Osteocyte (in vitro differentiated cells): ENCODE measurements at places on chromosomes 11 and 22.

DNA sequence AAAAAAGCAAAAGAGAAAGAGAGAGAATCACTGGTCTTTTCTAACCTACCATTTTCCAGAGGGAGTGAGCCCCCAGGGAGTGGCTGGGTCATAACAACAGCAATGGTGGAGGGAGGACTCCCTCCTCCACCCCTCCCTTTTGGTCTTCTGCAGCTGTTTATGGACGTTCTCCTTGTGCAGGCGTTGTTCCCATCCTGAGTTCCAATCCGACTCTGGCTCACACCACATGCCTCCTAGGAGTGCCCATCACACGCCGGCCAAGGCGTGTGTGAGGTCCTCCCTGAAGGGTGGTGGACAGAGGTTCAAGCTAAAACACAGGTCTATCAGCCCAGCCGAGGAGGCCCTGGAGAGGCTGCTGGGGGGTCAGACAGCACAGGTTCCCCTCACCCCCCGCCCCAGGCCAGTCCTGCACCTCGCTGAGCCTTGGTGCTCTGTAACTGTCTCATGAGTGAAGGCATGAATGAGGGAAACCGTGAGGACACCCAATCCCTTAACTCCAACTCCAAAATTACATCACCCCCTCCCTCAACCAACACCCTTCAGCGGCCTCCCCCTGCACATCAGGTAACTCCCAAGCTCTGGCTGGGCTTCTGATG lies 29.4 kb downstream of the IFT27 start:
- peak; percentile 68 for DNase-seq

DNA sequence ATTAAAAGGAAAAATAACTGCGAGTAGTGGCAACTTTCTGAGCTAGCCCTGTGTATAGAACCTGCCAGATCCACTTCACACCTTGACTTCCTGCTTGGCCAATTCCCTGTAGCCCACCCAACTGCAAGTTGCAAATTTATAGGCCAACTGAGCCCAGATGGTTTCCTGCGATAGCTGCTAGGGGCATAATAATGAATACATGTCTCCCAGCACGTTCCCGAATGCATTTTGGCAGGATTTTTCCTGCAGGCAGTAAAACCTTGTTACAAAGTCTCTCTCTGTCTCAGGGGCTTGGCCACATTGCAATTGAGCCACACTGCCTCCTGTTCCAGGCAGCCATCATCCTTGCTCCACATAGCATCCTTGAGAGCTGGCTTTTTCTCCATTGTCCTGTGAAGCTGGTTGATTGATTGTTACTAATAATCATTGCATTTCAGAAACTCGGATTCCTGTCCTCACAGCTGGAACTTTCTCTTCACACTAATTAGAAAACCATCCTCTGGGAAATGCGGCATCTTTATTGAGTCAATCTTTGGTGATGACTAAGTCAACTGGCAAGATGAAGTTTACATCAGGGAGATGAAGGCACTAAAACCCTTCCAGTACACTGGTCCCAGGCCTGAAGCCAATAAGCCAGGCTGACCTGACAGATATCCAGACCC lies 18.6 kb upstream of the LMO2 start:
- DNase-seq = no peak

- DNase-seq = no peak
Measured at GRCh38 chr11:21475276-21475675, 717.6 kb upstream of the ANO5 start.

- no peak for DNase-seq
Measured at GRCh38 chr22:45934659-45935341, 42.2 kb downstream of the WNT7B start.

GRCh38 chr22:24873226-24873625 lies 67.2 kb downstream of the SGSM1 start:
- DNase-seq = no peak

DNA sequence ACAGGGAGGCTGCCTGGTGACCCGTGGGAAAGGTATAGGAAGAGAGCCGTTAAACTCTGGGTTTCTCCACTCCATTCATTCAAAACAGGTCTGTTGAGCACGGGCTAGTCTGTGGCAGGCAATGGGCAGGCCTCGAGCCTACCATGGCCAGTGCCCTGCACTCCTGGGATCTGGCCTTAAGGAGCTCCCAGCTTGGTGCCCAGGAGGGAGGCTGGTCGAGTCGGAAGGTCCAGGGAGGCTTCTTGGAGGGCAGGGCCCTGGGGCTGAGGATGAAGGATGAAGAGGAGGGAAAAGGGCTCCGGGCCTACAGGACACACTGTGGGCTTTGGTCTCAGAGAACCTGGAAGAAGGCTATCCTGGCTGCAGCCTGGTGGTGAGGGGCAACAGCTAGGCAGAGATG lies 41.9 kb upstream of the MN1 start:
- peak; percentile 71 for DNase-seq

- DNase-seq = no peak
Measured at GRCh38 chr22:45478108-45478771, 24.4 kb upstream of the FBLN1 start.

GRCh38 chr11:112751329-112751728 lies 209.9 kb upstream of the NCAM1 start:
- DNase-seq = no peak

GRCh38 chr11:85685125-85685819 lies 723 bp downstream of the CCDC89 start:
- no peak for DNase-seq

DNA sequence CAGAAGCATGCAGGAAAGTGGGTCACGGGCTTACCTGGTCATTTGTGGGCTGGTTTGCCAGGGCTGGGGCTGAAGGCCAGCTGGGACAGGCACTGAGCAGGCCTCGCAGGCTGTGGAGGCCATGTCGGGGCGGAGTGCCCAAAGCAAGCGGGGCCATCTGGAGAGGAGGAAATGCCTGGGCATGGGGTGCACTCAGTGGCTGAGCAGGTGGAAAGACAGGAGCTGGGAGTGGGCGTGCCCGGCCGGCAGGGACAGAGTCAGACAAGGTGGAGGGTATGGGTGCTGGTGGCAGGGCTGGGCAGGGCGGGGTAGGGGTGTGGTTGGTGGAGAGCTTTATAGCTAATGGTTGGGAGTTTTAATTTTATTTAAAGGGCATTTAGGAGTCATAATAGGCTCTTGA lies 27.4 kb downstream of the DAGLA start:
- DNase-seq = no peak
